Fibroblast of gingiva (primary cell): ENCODE measurements at places on chromosomes 4 and X.
A peak's percentile ranks its signal among the peaks of the same experiment; 100 is the strongest.

- DNase-seq = peak; percentile 82
Observed at GRCh38 chrX:135520553-135521404, at the start of gene INTS6L. TSS of gene INTS6L (plus strand) at chrX:135520660. CDS start at chrX:135520993, 333 bp downstream.

- DNase-seq = no peak
Observed at GRCh38 chrX:14573161-14573560, 43.8 kb downstream of the GLRA2 start.

DNA sequence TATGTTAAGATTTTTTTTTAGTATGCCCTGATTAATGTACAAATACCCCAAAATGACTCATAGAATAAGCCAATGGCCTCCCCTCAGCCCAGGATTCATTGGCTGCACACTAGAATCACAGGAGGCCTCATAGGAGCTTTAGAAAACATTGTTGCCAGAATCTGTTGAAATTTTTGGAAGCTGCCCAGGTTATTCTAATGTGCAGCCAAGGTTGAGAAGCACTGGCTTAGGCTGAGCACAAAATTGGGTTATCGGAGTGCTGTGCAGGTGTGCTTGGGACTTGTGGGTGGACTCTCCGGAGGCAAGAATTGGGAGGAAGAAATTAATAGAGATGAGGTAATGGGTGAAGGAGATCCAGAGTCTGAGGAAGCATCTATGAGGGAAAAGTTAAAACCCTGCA, 41.3 kb upstream of the VCX start:
- peak; percentile 41 for DNase-seq

DNA sequence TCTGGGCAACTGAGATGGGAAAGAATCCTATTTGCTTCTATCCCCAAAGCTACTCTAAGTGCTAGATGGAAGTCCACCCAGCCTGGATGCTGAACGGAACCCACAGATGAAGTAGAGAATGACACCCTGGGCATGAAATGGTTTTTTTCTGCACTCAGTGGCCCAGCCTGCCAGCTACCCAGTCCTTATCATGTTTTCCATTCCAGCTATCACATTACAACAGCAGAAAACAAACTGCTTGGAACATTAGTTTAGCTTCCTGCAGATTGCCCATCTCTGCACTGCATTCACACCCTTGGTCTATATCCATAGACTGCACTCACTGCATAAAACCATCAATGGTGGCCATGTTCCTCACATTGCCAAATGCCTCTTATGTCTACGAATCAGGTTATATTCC, 79.1 kb downstream of the NYX start:
- DNase-seq = no peak

- DNase-seq = peak; percentile 67
Observed at GRCh38 chr4:176387571-176387970, 67.8 kb downstream of the SPCS3 start.

GRCh38 chr4:14399848-14400247, 602.4 kb upstream of the CPEB2 start:
- no peak for DNase-seq

DNA sequence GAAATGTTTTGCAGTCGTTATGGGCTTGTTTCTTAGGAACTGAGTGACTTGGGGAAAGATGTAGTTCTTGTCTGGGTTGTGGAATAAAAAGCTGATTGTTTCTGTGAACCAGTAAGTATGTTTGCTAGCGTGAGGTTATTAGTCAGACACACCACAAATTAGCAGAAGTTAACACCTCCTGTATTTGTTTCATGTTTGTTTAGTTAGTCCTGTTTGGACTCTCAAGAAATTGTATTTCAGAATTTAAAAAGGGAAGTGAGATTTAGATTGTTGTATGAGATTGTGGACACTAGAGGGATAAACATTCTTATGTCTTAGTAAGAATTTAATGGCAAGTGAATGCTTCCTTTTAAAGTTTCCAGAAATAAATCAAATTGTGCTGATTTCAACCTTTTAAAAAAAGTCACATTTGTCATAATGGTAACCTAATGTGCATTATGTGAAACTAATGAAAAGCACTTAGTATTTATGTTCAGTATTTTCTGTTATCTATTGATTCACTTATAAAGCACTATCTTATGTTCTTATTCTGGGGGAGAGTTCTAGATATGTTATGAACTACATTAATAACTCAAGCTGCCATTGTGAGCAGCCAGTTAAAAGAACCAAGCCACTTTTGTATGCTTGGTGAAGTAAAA, 25.6 kb downstream of the ATP10D start:
- DNase-seq = no peak

DNA sequence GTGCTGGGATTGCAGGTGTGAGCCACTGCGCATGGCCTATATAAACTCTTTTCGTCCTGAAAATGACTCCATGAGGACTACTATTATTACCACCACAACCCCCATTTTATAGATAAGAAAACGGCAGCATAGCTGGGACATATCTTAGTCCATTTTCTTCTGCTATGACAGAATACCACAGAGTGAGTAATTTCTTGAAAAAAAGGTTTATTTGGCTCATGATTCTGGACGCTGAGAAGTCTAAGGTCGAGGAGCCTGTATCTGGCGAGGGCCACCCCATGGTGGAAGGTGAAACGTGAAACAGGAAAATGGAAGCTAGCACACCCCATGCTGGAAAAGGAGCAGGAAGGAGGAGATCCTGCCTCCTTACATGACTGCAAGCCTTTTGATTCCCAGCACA, 68.9 kb downstream of the SMIM20 start:
- DNase-seq = no peak

DNA sequence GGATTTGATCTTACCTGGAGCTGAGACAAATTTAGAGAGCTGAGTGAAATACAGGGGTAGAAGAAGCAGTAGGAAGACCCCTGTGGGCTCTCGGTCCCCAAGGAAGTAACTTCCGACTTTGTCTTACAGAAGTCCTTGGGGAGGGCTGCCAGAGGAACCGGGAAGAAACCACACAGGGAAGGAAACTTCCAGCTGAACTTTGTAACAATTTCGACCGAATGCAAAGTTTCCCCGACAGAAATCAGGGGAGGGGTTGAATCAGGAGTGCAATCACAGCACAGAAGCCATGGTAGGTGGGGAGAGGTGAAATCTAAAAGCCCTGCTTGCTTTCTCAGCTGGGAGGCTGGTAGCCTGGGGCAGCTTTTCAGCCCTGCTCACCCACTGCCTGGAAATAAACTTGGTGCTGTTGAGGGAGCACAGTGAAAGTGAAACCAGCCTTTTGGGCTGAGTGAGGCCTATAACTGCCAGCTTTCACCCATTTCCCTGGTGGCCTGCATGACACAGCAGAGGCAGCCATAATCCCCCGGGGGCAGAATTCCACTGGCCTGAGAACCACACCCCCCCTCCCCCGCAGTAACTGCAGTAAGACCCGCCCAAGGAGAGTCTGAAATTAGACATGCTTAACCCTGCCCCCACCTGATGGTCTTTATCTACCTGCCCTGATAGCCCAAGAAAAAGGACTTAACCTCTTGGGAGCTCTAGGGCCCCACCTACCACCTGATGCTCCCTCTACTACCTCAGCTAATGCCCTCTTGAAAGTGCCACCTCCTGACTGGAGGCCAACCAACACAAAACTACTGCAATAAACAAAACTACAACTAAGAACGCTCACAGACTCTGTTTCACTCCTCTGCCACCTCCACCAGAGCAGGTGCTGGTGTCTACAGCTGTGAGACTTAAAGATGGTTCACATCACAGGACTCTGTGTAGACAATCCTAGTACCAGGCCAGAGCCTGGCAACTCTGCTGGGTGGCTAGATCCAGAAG, 248.2 kb downstream of the PARM1 start:
- no peak for DNase-seq

GRCh38 chrX:153969125-153969903, 2.3 kb downstream of the HCFC1 start:
- no peak for DNase-seq

DNA sequence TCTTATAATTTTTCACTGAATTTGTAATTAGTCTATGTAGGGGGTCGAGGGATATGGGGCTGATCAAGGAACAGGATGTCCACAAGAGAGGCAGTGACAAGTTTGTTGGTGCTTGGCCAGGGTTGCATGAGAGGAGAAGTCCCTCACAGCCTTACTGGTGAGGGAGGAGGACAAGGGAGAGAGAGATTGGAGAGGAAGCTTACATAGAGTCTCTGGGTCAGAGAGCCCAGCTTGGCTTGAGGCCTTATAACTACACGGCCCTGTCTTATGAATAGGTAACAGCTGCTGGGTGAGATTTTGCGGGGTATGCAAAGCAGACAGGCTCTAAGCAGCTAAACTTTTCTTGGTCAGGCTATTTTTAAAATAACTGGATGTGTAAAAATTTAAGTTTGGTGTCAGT, 37.9 kb upstream of the OTUD4 start:
- DNase-seq = no peak
